Pulmonary artery endothelial cell (primary cell): ENCODE measurements at places on chromosomes 1 and 21.

- no peak for DNase-seq
Observed at GRCh38 chr1:1210726-1211540, 3.0 kb downstream of the TNFRSF4 start.

- no peak for DNase-seq
Observed at GRCh38 chr1:64601207-64601606, 131.3 kb downstream of the CACHD1 start.

GRCh38 chr1:223189903-223190724, 47.1 kb upstream of the TLR5 start:
- no peak for DNase-seq

DNA sequence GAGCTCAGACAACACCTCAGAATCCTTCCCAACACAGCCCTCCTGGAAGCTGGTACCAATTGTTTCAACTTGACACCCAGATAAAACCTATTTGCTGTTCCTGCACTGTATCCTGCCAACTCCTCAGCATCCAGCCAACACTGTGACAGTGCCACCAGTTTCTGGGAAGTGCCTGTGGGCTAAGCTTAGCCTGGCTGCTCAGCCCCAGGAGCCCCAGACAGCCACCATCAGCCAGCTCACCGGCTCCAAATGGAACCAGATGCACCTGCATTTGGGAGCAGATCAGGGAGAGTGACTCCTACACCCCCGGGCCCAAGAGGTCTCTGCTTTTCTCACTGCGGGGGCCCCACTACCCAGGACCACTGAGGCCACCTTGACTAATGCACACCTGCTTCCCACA, 24.9 kb downstream of the KCNN3 start:
- no peak for DNase-seq

DNA sequence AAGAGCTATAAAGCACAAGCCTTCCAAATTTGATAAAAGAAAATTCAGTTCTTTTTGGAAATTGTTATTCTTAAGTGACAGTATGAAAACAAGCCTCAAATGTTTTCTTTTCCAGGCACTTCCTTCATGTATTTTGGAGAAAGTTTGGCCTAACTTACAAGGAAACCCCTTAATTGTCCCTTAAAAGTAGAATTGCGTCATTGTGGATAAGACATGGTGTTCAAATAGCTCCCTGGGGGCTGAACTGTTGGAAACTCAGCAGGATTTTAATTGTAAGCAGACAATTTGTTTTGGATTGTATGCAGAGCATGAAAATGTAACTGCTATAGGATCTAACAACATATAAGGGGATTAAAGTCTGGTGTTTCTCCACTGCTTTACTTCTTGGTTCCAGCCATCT, 35.4 kb upstream of the FGGY start:
- DNase-seq, result no peak

- no peak for DNase-seq
Observed at GRCh38 chr1:10170239-10170574, 40.2 kb upstream of the KIF1B start.

GRCh38 chr1:44208226-44208625, 5.0 kb upstream of the DMAP1 start:
- no peak for DNase-seq

DNA sequence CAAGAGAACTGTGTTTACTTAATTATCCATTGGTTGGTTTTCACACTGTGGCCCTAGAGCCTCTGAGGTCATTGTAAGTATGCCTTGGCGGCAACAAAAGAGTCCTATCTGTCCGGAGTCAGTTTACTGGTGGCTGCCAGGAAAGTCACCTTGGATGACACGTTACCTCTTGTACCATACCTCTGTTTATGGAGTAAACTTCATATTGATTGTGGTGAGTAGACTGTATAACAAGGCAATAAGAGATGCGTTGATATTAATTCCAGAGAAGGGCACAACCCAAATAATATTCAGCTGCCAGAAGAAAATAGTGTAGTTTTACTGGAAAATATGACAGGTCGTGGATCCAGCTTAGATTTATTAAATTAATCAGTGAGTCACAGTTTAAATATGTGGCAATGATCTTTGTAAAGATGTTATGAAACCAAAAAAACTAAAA, 20.4 kb upstream of the KIF14 start:
- DNase-seq, result no peak

GRCh38 chr1:45785583-45785982, 17.8 kb upstream of the MAST2 start:
- no peak for DNase-seq

DNA sequence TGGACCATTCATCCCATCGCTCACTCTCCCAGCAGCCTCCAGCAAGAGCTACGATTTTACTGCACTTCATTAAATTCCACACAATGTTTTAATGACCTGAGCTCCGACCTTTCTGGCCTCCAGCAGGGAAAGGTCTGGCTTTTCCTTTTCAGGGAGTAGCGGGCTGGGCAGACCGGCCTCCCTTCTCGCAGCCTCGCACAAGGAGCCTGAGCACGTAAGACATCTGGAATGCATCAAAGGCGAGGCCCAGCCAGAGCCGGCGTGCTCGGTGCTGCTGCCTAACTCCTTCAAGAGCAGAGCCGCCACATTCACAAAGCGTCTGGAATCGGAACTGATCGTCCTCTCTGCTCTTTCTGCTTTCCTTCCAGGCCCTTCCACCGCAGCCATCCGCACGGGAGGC, 32.5 kb upstream of the FHAD1 start:
- no peak for DNase-seq

DNA sequence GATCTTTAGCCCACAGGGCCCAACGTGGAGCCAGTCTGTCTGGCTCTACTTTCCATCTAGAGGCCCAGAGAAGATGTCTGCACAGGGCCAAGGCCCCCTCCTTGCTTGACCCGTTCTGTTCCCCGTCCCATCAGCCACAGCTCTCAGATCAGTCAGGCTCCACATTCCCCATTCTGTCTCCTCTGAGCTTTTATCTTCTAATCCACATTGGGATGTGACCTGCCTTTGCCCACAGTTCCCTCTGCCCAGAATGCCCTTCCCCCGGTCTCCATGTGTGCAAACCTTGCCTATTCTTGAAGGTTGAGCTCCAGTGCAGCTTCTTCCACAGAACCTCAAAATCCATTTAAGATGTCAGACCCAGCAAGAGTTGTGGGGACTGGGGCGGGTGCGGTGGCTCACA, 53.3 kb upstream of the WASF2 start:
- DNase-seq, result no peak

- no peak for DNase-seq
Observed at GRCh38 chr1:21801100-21801499, 11.0 kb upstream of the LDLRAD2 start.

GRCh38 chr1:225921734-225922709, 2.0 kb downstream of the PYCR2 start:
- DNase-seq, result no peak

DNA sequence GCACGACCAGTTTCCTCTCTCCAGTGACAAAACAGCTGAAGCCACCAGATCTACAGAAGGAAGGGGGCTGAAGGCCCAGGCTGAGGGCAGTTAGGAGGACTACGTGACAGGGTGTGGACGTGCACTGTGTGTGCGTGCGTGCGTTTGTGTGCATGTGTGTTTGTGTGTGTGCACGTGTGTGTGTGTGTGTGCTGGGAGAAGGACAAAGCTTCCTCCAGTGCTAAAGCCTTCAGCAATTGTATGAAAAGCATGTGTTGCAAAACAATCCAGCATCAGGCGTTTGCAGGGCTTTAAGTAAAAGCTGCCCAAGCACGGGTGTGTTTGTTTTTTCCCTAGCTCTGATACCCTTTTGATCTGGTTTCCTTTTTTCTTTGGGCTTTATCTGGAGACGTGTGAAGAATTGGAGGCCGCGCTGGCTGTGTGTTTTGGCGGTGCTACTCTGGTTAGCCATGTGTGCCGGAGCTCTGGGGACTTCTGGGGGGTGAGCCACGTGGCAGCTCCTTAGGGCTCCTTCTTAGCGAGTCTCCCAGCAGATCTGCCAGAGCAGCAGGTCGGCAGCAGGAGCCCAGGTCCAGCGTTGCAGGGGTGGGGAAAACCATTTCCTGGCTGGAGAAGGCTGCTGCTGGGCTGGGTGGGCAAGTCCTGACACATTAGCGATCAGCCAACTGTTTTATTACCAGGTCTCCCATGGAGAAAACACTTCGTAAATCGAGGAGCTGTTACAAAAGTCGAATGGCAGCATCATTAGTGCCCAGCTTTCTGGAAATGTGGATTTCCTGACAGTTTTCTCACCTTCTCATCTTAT, 73.4 kb downstream of the UCK2 start:
- DNase-seq, result peak; percentile 57

- no peak for DNase-seq
Observed at GRCh38 chr21:36030581-36031189, 29.6 kb downstream of the SETD4 start.

- no peak for DNase-seq
Observed at GRCh38 chr1:195733408-195733807, 874.8 kb downstream of the KCNT2 start.

GRCh38 chr1:24384251-24385090, 29.1 kb downstream of the STPG1 start:
- DNase-seq, result peak; percentile 20

- DNase-seq, result no peak
Observed at GRCh38 chr1:61227857-61228550, 145.6 kb downstream of the NFIA start.

DNA sequence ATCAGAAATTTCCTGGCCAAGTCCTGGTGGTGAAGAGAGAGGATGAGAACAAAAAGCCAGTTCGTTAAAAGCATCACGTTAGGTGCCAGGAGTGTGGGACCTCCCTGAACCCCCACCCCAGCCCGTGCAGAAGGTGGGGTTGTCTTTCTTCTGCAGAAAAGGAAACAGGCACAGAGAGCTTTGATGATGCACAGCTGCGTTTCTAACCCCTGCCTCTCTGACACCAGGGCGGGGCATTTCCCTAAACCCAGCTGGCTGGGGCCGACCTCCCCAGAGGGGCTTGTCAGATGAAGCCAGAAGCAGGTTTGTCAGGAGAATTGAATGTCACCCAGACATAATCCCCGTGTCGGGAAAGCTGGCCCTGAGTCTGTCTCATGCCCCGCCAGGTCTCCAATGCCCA, 189.3 kb upstream of the EDN2 start:
- DNase-seq, result no peak

DNA sequence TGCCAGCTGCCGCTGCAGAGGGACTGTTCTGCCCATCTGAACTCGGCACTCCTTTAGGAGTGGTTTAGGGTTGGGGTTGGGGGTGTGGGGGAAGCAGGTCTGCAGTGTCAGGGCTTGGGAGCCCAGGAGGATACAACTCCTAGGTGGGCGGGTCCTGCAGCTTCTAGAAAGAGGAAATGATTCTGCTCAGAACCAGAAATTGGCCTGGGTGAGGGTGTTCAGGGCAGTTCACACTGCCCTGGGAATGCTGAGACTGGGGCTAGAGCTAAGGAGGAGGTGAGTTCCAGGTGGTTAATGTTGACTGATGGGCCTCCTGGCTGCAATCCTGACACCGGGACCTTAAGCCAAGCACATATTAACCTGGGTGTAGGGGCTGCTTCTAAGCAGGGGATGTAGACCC, 4.8 kb upstream of the SLC26A9 start:
- no peak for DNase-seq

DNA sequence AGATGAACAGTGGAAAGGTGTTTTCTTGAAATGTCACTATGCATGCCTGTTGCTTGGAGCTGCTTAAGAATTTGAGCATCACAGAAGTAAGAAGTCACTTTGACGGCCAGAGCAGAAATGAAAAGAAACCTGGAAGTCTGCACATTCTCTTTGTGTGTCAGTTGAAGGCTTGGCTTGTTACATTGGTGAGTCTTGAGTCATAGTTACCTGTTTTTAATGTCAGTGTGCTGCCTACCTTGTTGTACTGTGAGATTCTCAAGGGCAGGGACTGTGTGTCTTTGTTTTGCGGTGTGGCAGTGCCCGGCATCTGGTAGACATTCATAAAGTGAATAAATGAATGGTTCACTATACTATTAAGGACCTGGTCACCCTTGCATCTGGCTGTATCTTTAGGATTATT, 9.9 kb downstream of the OTUD3 start:
- DNase-seq, result no peak

- DNase-seq, result no peak
Observed at GRCh38 chr1:194233069-194233468, 1046.7 kb upstream of the B3GALT2 start.

DNA sequence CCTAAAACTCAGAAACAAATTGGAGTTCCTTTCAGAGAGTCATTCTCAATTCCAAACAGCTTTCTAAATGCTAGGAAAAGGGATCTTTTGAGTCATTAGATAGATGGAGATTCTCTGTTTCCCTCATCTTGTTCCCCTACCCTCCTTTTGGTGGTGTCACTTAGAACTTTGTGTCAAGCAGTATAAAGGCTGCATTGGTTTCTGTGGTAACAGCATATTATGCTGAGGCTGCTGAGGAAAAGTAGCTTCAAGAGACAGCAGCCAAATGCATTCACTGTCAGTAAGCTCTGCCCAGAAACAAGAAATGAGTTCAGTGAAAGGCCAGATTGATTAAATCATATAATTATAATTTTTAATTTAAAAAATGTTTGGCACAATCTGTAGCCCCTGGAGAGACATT, 144.1 kb downstream of the LRRC40 start:
- no peak for DNase-seq

DNA sequence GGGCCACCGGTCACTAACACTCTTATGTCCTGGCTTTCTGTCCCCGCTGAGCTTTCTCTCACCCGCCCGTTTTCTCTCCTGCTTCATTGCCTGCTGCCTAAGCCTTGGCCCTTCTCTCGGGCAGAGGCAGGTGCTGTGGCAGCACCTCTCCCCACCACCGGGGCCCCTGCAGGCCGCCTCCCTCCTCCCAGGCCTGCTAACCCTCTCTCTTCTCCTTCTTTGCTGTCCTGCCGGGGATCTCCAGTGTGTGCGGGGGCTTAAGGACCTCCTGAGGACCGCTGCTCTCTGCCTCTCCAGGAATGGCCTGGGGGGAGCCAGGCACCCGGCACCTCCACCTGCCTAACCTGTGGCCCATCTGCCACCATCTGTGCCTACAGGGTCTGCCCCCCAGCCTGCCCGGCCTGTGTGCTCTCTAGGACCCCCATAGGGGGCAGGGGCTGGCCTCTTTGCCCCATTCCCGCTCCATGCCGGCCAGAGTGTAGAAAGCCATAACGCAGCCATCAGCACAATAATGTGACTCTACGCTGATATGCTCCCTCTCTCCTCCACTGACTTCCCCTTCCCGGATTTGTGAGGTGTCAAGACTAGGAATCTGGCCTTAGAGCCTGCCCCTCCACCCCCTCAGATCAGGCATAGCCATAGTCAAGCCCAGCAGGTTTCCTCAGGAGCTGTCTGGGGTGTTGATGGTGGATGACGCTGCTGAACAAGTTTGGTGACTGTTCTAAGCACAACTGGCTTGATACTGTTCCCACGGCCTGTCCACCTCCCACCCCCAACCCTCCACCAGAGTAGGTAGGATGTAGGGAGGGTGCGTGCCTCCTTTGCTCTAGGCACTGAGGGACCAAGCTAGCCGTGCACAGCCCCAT, 6.1 kb upstream of the SFN start:
- no peak for DNase-seq
